ENCODE measurements at places on chromosomes 7 and 10. TPM values are rescaled to one million over a fixed set of nuclear protein-coding genes. Genes with fewer than 3 reads are reported as not detected.

DNA sequence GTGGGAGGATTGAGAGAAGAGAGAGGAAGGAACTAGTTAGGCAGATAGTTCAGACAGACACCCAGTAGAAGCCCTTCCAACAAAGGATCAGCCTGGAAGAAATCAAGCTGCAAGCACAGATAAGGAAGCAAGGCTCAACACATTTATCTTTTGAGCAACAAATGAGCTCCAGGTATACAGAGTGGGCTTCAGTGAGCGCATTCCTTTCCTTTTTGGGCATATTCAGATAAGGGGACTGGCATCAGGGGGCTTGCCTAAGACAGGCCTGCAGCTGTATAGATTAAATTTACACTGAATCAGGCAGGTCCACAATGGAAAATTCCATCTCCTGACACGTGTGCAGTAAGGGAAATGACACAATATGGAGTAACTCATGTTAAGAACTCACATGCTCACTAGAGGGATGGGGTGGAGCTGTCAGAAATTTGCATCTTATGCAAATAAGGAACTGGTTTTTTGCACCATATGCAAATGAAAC, 147.2 kb downstream of the AKR1D1 start:
- no peak for DNase-seq

- DNase-seq: peak; percentile 12
These were observed 336.3 kb downstream of the PTPRN2 start for GRCh38 chr7:158251061-158251965.

Gene PLXNA4
- total RNA-seq: 1.1 TPM

- no peak for DNase-seq
These were observed 903 bp upstream of the NT5C2 start for GRCh38 chr10:103193820-103194529.

Gene NDUFB8
- 168 TPM for total RNA-seq

GRCh38 chr10:122279725-122280141, 8.6 kb downstream of the BTBD16 start:
- DNase-seq: no peak

DNA sequence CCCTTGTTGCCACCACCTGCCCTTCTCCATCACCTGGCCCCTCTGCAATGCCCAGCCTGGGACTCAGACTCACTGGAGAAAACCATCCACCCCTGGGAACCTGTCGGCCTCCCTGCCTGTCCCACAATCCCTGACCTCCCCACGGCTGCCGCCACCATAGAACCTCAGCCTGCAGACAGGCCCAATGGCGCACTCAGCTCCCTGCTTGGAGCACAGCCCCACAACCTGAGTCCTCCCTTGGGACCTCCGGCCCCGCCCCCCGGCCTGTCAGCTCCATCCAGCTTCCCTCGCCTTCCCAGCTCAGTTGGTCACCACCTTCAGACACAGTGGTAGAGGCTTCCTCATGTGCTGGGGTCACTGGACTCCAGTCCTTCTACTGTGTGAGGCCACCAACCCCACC, 41.1 kb downstream of the PARP12 start:
- no peak for DNase-seq

GRCh38 chr10:130453036-130453720, 317.0 kb downstream of the GLRX3 start:
- no peak for DNase-seq

Measured in psoas muscle (tissue), 8 donors.